ENCODE measurements at places on chromosomes 4 and X. TPM values are rescaled to one million over a fixed set of nuclear protein-coding genes. Genes with fewer than 3 reads are reported as not detected.

The ZCCHC18 gene
- total RNA-seq: 0.29 TPM

The TMEM184C gene
- 23.2 TPM for total RNA-seq

The OTOP1 gene
- total RNA-seq: not detected

The SHROOM3 gene
- total RNA-seq: 11.1 TPM

The TRIM60 gene
- not detected for total RNA-seq

The SPANXN5 gene
- total RNA-seq: not detected
